ENCODE measurements at places on chromosomes 3 and 15.

DNA sequence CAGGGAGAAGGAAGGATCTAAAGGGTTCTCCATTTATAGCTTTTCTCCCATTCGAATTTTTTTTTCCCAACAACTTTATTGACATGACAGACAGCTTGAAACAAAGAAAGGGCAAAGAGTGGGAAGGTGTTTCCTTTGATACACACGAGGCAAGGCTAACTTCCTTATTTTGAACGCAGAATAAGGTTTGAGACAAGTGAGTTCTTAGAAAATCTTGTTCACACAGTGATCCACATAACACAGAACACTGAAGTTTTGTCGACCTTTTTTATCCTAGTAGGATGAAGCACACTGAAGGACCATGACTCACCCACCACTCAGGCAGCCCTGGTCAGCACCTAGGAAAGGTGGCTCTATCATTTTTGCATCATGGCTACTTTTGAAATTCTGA lies 425.8 kb upstream of the MDFIC2 start:
- H3K4me3 ChIP-seq, result no peak overlapping the region
- no peaks in the 10 kb centered on the region for H3K4me1 ChIP-seq

DNA sequence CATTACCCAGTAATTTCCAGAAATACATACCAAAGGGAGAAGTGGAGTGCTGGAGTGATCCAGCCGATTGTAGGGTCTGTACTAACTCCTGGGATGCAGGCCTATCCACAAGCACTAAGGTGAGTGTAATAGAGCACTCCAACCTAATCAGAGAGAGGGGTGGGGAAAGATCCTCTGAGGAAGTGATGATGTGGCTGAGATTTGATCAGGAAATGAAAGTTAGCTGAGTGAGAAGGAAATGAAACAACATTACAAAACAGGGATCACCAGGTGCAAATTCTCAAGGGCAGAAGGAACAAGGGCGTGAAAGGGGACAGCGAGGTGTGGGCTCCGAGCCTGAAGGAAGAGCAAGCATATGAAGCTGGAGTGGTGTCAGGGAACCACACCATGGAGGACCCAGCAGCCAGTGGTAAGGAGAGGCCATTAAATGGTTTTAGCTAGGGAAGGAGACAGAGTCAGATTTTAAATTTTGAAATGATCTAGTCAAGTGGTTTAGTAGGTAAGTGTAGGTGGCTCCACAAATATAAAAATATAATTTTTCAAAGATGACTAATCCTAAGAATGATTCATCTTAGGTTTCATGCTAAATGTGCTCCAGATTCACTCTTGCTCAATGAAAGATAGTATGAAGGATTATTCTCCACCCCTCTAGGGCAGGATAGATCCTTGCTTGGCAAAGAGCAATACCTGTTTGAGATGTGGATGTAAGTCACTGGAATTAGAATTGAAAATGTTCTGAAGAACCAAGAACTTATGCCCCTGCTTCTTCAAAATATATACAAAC lies 348.7 kb downstream of the TBL1XR1 start:
- no peaks in the 10 kb centered on the region for H3K27me3 ChIP-seq
- H3K36me3 ChIP-seq, result no peaks in the 10 kb centered on the region
- DNase-seq, result no peak
- no peaks in the 10 kb centered on the region for H3K4me1 ChIP-seq
- H3K4me3 ChIP-seq, result no peak overlapping the region
- H3K27ac ChIP-seq, result no peak overlapping the region

DNA sequence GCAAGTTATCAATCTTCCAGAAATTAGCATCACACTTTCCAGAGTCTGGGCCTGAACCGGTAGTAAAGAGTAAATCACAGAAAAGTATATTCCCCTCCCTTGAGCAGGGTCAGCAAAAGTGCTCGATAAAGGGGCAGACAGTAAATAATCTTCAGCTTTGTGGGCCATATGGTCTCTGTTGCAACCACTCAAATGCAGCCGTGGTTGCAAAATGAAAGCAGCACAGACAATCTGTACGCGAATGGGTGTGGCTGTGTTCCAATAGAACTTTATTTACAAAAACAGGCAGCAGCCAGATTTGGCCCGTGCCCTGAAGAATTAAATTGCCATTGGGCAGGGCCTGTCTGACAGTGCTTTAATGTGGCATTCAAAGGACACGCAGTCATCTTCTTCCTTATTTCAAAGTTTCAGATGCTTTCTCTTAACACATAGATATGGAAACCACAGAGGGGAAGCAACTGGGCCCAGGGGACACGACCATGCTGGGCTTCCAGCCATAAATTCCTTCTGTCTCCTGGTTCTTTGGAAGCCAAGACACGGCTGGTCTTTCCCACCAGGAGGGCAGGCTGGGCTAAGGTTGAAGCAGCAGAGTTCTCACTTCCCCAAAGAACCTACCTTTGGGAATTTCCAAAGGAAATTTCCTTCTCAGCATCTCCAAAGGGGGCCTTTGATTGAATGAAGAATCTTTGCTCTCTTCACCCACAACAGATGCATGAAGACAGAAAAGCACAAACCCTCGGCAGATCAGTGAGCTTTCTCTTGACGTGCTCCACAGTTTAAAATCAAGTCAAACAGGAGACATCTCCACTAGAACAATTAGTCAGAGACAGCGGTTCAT lies 489.8 kb upstream of the PROK2 start:
- H3K27me3 ChIP-seq, result no peaks in the 10 kb centered on the region
- no peak overlapping the region for H3K4me3 ChIP-seq
- DNase-seq, result no peak
- peaks cover 2% of the 10 kb centered on the region for H3K4me1 ChIP-seq
- H3K36me3 ChIP-seq, result no peaks in the 10 kb centered on the region

GRCh38 chr3:157868196-157868595 lies 238.0 kb downstream of the SHOX2 start:
- H3K36me3 ChIP-seq, result no peaks in the 10 kb centered on the region
- no peaks in the 10 kb centered on the region for H3K27me3 ChIP-seq
- H3K27ac ChIP-seq, result no peak overlapping the region
- no peak for DNase-seq

DNA sequence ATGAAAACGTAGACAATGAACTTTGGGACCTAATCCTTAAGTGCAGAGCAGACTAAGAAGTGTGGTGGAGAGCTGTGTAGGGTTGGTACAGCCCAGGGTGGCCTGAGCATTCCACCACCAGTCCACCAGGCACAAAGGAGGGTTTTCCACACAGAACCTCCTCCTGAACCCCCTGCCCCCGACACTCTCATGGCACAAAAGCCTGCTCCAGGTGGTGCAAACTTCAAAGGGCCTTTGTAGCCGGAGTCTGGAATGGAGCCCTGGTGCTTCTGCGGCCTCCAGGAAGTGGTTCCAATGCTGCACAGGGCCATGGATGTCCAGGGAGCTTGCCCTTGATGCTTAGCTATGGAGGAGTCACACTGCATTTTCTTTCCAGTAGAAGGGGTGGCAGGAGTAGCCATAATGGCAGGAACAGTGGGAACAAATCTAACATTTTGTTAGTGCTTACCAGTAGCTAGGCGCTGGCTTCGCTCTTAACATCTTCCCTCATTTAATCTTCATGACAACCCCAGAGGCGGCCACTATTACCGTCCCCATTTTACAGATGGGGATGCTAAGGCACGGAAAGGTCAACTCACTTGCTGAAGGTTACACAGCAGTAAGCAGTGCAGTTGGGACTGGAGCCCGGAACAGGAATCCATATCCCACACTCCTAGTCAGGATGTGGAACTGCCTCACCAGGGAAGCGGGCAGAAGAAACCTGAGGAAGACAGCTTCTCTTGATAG lies 68.6 kb downstream of the LRIG1 start:
- H3K4me1 ChIP-seq, result peaks cover 7% of the 10 kb centered on the region
- DNase-seq, result no peak
- H3K36me3 ChIP-seq, result no peaks in the 10 kb centered on the region
- H3K4me3 ChIP-seq, result no peak overlapping the region

DNA sequence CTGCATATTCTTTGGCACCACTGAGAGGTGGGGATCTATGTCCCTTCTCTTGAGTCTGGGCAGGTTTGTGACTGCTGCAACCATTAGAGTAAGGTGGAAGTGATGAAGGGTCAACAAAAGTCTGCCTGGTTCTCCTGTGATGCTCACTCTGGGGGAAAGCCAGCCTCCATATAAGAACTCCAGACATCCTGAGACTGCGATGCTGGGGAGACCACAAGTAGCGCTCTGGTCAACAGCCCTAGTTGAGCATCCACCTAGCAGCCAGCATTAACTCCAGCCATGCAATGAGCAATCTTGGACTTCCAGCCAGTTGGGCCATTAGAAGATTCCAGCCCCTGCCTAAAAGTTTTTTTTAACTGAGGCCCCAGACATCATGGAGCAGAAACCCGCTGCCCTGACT lies 62.8 kb downstream of the SCN11A start:
- no peak overlapping the region for H3K4me3 ChIP-seq
- no peaks in the 10 kb centered on the region for H3K27me3 ChIP-seq
- H3K4me1 ChIP-seq, result no peaks in the 10 kb centered on the region
- no peak overlapping the region for H3K27ac ChIP-seq
- no peaks in the 10 kb centered on the region for H3K36me3 ChIP-seq

DNA sequence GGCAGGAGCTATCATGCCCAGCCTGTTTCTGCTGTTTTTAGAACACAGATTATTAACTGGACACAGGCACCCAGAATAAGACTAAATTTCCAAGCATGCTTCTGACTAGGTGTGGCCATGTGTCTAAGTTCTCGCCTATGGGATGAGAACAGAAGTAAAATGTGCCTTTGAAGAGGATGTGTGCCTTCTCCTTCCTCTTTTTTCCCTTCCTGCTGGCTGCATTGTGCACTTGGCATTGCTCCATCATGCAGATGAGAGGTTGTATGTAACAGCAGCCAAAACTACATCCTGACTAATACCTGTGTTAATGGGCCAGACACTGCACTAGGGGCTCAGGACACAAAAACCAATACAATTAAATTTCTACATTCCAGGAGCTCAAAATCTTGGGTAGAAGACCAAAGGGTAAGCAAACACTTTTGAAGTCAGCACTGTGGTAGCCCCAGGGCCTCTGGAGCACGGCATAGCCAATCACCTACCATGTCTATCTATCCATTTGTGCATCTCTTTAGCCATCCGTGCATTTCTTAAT lies 40.9 kb upstream of the RNU6-1 start:
- no peak overlapping the region for H3K27ac ChIP-seq
- DNase-seq, result no peak
- H3K4me1 ChIP-seq, result no peaks in the 10 kb centered on the region
- H3K4me3 ChIP-seq, result no peak overlapping the region

Data from iPS DF 6.9 (cell line).